Fibroblast of lung (primary cell): ENCODE measurements at places on chromosomes 4 and X. TPM values are rescaled to one million over a fixed set of nuclear protein-coding genes. Genes with fewer than 3 reads are reported as not detected.

DNA sequence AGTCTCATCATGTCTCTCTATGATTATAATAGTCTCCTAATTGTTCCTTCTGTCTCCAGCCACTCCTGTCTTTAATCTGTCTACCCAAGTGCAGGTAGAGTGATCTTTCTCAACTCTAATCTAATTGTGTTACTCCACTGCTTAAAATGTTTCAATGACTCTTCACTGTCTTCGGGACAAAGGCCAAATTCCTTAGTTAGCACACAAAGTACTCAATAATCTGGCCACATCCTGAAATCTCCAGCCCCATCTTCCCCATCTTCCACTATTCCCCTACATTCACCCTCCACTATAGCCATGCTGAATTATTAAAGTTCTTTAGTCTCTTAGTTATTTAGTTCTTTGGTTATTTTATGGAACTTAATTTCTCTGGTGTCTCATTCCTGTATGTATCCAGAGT is 353.3 kb downstream of the OPHN1 start:
- DNase-seq, result no peak

RGN gene
- 7.0 and 7.4 TPM in 2 replicates for polyA plus RNA-seq

DNA sequence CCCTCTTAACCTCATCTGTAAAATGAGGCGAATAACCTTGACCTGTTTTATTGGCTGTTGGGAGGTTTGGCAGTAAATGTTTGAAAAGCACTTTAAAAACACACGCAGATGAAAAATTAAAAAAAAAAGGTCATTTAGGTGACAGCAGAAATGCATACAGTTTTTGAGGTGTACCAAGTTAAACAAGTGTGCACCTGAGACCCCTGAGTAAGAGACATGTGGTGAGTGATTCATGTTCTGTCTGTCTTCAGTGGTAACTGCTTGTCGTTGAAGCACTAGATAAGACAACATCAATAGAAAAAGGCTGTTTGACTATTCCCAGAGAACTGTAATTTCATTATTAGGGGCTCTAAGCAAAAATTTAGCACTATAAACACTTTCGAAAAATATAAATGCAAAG is 608.4 kb upstream of the PITX2 start:
- DNase-seq, result peak; percentile 58

- DNase-seq, result no peak
Observed at GRCh38 chrX:154696676-154697045, 43.3 kb upstream of the CTAG2 start.

DNA sequence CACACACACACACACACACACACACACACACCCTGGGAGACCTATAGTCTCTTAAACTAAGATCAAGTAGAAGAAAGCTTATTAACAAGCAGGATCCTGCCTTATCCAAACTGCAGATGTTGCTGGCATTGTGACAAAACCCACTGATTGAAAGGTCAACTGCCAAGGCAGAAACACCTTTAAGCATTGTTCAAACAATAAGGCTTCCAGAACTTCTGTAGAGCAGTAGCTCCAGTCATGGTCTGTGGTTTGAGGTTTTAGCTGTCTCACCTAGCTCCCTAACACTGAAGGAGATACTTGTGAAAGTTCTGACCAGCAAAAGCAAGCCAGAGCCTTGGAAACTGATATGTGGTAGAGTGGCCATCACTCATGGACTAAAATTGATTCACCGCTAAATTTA is 59.8 kb downstream of the PTCHD1 start:
- peak; percentile 17 for DNase-seq

DNA sequence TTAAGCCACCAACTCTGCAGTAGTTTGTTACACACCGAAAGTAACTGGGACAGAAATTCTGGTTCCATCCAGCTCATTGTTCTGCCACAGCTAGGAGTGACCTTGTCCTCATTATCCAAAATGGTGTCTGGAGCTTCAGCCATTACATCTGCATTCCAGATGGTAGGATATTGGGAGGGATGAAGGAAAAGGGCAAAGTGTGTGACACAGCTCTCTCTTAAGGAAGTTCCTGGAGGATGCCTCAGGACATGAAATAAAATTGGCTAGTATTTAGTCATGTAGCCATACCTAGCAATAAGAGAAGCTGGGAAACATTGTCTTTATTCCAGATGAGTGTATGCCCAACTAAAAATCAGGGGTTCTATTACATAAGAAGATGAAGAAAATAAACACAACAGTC is 262.0 kb downstream of the BCOR start:
- no peak for DNase-seq

DNA sequence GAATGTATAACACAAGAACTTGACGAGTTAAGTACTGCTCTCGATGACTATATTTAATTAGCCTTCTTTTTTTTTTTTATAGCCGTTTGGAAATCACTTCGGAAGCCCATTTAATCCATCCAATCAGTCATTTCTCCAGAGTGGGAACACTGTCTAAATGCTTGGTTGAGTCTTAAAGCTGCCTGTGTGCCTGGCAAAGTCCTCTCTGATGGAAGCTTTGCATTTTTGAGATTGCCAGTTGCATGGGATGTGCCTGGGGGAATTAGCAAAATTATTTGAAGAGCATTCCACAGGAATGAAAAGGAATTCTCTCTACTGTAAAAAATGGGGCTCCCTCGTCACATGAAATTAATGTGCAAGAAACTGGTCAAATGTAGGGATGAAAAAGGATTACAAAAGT is 398.8 kb upstream of the RPS6KA3 start:
- DNase-seq, result no peak

DNA sequence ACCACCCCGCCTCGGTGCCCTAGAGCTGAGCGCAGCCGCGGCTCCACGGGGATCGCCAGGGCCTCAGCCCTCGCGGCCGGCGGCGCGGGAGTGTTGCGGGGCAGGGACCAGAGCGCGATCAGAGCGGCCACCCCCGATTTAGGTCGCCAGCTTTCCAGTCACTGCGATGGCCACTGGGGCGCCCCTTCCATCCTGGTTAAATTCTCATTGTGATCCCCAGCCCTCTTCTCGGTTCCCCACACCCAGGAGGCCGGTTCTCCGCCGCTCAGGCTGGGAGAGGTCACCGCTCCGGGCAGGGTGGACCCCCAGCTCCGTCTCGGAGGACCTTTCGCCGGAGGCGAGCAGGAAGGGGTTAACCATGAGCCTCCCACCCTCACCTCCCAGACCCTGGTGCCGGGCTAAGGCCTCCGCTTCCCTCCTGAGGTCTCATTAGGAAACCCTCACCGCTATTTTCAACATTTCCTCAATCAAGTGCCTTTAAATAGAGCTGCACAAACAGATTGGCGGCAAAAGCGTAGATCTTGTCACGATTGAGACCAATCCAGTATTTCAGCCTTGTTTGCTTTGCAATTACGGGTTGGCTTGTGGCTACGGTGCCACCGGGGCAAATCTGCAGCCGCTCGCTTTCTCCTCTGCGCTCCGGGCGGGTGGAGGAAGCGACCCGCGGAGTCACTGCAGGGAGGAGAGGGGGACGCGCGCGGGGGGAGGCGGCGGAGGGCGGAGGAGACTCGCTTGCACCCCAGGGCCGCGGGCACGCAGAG is 8.3 kb upstream of the HAND2 start:
- no peak for DNase-seq

DNA sequence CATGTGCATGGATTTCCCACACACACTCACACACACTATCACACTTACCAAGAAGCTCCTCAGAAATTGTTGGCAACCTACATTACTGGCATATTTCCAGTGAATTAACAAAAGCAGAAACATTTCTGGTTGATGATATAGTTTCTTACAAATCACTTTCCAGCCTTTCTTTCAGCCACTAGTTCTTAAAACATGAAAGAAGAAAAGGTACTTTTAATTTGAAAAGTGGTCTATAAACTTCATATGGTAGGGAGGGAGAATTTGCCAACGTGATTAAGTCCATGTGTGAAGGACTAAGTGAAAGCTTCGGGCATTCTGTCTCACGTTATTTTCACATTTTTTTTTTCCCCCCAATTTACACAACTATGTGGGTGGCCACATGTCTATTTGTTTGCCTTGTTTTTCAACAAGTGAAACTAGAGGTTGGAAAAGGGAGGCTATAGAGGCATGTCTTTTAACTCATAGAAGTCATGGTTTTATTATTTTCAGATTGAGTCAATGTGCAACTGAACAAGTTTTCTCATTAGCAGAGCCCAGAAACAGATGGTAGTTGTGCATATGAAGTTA is 832.1 kb upstream of the INTU start:
- peak; percentile 73 for DNase-seq

GAB3 gene
- 2.8 and 2.9 TPM in 2 replicates for polyA plus RNA-seq

- DNase-seq, result no peak
Observed at GRCh38 chr4:111963158-111963700, 182.0 kb upstream of the FAM241A start.

- DNase-seq, result no peak
Observed at GRCh38 chr4:151395873-151396272, 13.1 kb upstream of the FHIP1A start.

- no peak for DNase-seq
Observed at GRCh38 chrX:143642426-143642825, 6.5 kb upstream of the SLITRK4 start.

SOWAHD gene
- 0.10 and 0.15 TPM in 2 replicates for polyA plus RNA-seq

- peak; percentile 69 for DNase-seq
Observed at GRCh38 chrX:19698122-19698521, 182.8 kb upstream of the MAP3K15 start.

- peak; percentile 84 for DNase-seq
Observed at GRCh38 chr4:135177321-135177720, 975.7 kb upstream of the PABPC4L start.

DNA sequence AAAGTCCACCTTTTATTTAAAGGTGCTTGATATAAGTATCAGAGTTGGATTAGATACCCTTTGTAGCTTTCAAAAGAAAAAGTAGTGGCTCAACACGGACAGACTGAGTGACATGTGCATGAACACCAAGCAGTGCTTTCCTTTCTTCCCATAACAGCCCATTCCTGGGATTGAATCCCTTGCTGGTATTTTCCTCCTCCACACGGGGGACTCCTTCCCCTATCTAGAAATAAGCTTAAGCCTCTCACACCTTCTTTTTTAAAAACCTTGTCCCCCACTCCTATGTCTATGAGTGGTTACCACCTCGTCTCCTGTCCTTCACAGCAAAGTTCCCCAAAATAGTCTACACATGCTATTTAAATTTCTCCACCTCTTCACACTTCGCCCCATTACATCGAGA is 5.1 kb downstream of the AP1S2 start:
- no peak for DNase-seq

GRCh38 chr4:168200685-168201084 is 108.3 kb downstream of the ANXA10 start:
- no peak for DNase-seq

LINC00632 gene
- polyA plus RNA-seq, result 75.7 and 82.5 TPM in 2 replicates

DNA sequence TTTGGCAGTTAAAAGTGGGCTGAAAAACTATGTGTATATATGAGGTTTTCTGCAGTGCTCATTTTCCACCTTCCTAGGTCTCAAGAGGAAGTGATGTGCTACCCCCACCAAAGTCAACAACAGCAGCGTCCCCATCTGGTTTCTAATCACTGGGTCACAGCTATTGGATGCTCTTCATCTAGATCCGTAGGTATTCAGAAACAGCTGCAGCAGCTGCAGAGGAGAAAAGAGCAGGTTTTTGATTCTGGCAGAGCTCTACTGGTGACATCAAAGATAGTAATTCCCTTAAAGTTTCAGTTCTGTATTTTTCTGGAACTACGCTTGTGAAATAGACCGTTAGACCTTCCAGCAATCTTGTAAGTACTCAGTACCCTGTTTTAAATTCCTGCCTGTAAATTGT is 5.8 kb upstream of the GUCY2F start:
- no peak for DNase-seq

DNA sequence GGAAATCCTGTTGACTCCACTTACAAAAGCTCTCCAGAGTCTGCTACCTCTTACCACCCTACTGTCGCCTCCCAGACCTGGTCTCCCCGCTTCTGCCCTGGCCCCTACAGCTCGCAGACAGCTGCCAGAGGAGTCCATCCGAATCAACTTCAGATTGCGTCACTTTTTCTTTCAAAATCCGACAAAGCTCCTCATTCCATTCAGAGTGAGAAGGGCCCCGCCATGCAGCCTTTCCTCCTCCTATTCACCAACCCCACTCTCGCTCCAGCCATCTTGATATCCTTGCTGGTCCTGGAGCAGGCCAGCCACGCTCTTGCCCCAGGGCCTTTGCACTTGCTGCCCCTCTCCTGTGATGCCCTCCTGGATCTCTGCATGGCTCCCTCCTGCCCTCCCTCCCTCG is 5.2 kb upstream of the OPN1LW start:
- DNase-seq, result no peak

GRCh38 chr4:46931981-46932380 is 22.9 kb upstream of the COX7B2 start:
- peak; percentile 45 for DNase-seq
